ENCODE measurements at places on chromosomes 12 and 14.

GRCh38 chr12:13505224-13505623 lies 308.7 kb downstream of the EMP1 start:
- DNase-seq = no peak

- DNase-seq = no peak
These were observed 154.0 kb downstream of the NDUFA12 start for GRCh38 chr12:94849411-94849976.

- no peak for DNase-seq
These were observed 1.3 kb downstream of the FGD6 start for GRCh38 chr12:95215949-95216348.

DNA sequence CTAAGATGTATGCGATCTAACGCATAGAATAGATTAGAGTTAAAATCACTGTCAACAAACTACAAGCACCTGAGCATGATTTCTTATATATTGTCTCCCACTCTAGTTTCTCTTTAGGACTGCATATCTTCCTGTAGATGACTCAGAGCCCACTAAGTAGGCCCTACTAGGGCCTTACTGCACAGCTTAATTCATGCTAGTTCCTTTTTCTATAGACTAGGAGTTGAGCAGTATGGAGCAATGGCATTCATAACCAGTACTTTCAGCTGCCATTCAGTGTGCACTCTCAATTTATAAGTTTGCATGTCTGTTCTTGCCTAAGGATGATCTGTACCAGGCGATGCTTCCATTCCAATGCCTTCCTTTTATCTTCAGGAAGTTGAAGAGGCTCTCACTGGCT lies 103.5 kb downstream of the METTL25 start:
- no peak for DNase-seq

- peak; percentile 16 for DNase-seq
These were observed 1.7 kb downstream of the MGST1 start for GRCh38 chr12:16349131-16349460.

GRCh38 chr12:911191-911826 lies 38.2 kb downstream of the RAD52 start:
- DNase-seq = no peak

- no peak for DNase-seq
These were observed 261.0 kb upstream of the LRIG3 start for GRCh38 chr12:59181196-59181777.

DNA sequence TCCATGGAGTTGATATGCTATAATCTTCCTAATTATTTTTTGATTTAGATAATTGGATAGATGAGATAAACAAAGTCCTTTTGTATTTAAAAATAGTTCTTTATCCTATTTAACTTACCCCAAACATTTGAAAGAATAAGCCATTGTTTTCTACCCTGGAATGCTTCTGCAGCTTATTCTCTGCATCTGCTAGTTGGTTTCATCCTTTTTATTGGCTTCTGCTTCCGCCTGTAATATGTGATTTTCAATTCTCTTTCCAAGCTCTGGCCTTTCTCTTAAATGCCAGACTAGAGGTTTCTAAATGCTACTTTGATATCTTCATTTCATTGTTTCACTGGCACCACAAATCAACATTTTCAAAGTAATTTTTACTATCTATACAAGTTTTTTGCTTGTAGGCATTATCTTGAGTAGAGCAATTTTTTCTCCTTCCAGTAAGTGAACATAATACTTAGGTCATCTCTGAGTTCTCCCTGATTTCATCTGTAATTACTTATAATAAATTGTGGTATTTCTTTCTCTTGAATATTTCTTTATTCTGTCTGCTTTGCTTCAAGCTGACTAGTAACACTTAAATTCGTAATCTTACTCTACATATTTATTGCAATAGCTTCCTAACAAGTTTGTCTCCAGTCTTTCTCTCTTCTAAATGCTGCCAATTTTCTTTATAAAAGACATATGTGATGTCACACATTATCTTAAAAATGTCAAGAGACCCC lies 958.4 kb downstream of the SLC6A15 start:
- DNase-seq = no peak

DNA sequence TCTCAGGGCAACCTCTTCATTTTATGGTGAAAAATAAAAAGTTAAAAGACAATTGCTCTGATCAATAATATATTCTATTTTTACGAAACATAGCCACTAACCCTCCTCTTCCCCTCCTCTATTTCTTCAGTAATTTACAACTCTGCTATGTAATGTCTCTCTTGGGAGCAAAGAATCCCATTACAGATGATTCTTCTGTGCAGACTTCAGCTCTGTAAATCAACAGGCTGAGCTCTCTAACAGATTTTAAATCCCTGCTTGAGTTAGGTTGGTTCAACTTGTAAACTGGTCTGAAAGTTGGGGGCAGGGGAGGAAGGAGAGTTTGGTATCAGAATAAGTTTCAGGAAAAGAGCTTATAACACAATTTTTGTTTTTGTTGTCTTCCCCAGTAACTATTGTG lies 151.0 kb downstream of the SLC25A21 start:
- DNase-seq = no peak

GRCh38 chr12:18576648-18577047 lies 161.2 kb downstream of the PLCZ1 start:
- DNase-seq = no peak

- DNase-seq = no peak
These were observed 105.5 kb downstream of the GPATCH2L start for GRCh38 chr14:76257111-76257803.

GRCh38 chr12:49885118-49885517 lies 18.6 kb downstream of the FAIM2 start:
- no peak for DNase-seq

- DNase-seq = no peak
These were observed 1758.1 kb upstream of the SEL1L start for GRCh38 chr14:83291714-83292113.

DNA sequence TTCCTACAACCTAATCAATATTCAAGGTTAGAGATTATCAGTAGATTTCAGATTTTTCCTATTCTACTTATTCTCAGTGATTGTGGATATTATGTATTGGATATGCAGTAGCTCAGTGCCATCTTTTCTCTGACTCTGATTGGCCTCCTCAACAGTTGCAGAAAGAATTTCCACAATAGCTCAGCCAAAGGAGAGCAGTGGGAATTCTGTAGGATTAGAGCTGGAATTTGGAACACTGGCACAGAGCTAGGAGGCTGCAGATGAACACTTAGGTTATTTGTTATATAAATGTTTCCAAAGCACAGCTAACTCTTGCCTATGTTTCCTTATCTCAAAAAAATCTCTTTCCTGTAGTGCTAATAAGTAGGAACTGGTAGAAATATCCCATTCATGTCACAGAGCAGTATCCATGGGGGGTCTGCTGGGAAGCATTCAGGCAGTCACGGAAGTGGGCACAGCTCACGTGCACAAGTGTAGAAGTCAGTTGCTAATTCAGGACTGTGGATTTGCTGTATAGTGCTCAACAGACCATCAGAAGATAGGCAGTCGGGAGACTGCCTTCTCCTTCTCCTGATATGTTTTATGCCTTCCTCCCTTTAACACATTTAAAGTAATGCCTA lies 116.2 kb upstream of the TMEM260 start:
- DNase-seq = no peak

GRCh38 chr12:114160445-114160844 lies 194.3 kb upstream of the RBM19 start:
- DNase-seq = no peak

- DNase-seq = no peak
These were observed 134.7 kb downstream of the FGD4 start for GRCh38 chr12:32533971-32534590.

GRCh38 chr14:33682760-33683159 lies 268.1 kb downstream of the EGLN3 start:
- DNase-seq = no peak

DNA sequence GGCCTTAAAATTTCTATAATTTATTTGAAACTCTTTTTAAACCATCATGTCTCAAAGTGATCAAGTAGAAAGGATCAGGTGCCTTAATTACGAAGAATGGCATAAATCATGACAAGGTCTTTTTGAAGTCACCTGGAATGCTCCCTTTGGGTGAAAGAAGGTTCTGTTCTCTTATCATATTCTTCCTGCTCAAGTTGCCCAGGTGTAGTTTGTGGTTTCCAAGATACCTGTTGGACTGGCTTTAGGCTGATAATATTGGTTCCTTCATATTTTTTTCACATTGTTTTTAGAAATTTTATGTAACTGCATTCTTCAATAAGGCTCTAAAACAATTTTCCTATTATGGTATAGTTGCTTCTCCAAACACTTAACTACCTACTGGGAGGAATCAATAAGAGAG lies 29.2 kb downstream of the RASSF3 start:
- DNase-seq = no peak

DNA sequence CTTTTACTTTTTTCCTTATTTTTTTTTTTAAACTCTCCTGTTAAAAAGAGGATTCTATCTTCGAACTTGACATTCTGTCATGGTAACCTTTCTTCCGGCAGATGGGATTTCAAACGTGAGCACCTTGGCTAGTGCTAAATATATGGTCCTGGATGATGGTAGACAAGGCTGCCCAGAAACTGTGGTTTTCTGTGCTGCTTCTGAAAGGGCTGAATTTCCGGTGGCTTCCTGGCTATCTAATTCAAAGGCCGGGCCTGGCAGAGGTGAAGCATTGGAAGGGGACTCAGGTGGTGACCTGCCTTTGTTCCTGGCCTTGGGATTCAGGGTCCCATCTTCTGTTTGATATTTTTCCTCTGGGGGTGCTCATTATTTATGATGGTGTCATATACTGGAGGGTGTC lies 118.6 kb upstream of the MYL2 start:
- DNase-seq = no peak

DNA sequence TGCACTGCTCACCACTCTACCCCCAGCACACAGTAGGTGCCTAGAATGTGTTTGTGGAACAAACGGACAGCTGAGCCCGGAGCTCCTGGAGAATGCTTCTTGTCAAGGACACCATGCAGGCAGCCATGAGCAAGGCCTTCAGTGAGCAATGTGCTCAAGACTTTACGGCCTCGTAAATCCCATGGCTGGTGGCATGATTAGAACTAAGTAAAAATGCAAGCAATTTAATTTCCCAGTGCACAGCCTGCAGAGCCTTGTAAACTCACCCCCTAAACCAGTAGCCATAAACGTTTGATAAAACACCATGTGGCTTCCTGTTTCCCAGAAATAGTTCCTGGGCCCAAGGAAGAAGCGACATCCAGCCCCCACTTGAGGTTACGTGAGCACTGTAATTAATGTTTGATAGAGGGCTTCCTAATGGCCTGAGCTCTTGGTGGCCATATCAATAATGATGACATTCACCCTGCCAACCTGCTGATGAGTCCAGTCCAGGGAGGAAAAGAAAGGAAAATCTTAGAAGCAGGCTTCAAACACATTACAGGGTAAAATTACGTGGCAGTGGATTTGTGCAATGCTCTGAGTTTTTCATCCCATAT lies 36.4 kb upstream of the FICD start:
- DNase-seq = no peak

DNA sequence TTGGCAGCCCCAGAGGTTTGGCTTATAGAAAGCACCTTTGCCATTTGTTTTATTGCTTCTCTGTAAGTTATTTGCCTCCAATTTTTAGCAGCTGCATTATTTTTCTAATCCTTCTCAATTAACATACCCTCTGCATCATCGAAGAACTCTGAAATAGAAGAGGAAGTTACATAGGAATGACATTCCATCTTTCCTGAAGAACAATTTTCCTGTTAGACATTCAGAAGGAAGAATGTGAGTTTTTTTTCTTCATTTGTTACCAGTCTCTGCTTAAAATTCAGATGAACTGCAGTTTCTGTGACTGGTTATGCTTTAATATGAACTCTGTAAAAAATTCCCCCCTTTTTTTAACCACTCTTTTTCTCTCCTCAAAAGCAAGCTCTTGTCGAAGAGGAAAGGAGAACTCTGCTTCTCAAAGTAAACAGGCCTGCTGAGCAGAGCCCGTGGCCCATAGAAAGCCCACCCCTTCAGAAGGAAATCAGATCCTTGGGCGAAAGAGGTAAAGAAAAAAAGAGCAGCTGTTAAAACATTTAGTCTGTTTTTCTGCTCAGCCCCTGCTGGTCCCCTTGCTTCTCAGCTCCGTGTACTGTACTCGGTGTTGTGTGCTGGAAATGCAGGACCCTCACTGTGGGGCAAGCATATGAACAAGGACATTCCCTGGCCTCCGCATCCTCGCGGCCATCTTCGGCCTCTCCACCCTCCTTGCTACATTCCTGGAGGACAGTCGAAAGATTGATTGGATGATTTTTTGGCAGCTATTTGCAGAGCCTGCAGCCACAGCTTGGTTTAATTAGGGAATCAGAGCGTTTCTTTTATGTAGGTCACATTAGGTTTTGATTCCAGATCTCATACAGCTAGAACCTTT lies 164.4 kb upstream of the LRIG3 start:
- no peak for DNase-seq

GRCh38 chr14:102219316-102219715 lies 79.6 kb downstream of the WDR20 start:
- DNase-seq = no peak

GRCh38 chr12:132559652-132560363 lies 50.6 kb downstream of the LRCOL1 start:
- no peak for DNase-seq

- no peak for DNase-seq
These were observed 177.5 kb upstream of the TMTC1 start for GRCh38 chr12:29961231-29961630.

DNA sequence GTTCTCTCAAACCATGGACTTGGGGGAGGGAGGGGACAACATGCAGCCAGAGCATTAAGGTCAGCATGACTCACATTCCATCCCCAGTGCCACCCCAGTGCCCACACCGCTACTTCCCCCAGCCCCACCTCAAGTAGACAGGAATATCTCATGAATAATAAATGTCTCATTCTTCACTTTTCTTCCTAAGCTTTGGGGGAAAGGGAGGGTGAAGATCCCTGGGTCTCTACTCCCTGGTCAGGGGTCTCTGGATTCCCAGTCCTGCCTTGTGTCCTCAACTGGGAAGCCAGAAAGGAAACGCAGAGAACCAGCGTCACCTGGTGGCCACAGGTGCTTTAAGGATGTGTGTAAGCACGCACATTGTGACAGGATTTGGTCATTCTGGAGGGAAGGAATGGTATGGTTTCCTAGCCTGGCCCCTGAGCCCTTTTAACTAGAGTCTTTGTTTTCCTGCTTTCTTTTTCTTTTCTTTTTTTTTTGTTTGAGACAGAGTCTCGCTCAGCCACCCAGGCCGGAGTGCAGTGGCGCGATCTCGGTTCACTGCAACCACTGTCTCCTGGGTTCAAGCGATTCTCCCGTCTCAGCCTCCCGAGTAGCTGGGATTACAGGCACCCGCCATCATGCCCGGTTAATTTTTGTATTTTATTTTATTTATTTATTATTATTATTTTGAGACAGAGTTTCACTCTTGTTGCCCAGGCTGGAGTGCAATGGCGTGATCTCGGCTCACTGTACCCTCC lies 3.4 kb downstream of the GPR84 start:
- DNase-seq = peak; percentile 89

GRCh38 chr12:21353948-21354347 lies 18.8 kb upstream of the IAPP start:
- DNase-seq = no peak

GRCh38 chr14:30153717-30154116 lies 226.1 kb upstream of the PRKD1 start:
- no peak for DNase-seq

All from nucleus accumbens (tissue), 56 donors.